ENCODE measurements at places on chromosomes 3 and 15.

DNA sequence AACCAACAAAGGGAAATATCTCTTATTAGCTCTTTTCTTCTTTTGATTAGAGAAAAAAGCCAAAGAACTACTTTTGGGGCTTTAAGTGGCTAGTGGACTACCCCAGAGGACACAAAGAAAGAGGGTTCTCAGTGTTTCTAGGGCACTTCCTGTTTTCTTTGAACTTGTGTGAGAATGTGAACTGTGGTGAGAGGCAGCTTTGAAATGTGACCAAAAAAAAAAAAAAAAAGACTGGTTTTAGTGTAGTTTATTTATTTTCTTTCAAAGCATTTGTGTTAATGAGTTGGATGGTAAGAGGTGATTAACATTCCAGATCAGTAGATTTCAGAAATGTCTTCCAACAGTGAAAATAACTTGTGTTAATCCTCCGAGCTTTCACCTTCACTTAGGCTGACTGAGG, 32.4 kb downstream of the SELENOT start:
- DNase-seq, result no peak

DNA sequence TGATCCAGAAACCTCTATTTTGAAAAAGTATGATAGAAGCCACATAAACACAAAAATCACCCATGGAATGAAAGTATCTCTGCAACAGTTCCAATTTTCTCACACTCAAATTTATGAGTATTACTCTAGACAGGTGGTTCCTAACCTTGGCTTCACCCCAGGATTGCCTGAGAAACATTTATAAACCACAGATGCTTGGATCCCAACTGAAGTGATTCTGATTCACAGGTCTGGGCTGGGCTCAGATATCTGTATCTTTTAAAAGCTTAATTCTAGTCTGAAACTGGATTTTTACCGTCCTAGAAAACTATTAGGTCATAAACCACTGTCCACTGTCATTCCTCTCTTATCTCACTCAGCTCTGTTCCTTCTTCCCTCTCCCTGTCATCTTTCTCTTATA, 7.4 kb upstream of the SST start:
- no peak for DNase-seq

- DNase-seq, result no peak
Measured at GRCh38 chr3:71168880-71169411, 414.6 kb downstream of the FOXP1 start.

DNA sequence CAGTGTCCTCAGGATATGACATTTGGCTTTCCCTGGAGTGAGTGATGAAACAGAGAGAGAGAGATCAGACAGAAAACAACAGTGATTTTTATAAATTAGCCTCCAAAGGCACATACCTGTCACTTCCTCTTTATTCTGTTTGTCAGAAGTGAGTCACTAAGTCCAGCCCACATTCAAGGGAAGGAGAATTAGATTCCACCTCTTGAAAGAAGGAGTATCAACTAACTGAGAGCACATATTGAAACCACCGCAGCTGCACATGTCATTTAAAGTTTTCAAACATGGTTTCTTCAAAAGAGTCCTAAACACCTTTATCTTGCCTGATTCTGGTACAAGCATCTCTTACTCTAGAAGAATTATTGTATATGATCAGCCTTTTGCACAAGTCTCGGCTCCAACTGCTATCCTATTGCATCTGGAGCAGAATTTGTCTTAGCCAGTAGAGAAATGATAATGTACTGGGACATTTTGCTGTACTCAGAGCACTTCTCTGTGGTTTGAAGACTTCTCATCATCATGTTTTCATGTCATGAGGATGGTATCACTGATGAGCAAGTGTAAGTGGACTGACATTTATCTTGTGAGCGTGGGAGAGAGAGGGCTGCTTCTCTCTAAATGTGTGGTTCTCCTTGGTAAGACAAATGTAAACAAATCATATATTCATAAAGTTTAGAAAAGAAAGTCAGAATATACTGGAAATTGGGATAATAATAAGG, 338.9 kb upstream of the CFAP20DC start:
- no peak for DNase-seq

GRCh38 chr3:101120039-101120438, 126.8 kb upstream of the ABI3BP start:
- no peak for DNase-seq

DNA sequence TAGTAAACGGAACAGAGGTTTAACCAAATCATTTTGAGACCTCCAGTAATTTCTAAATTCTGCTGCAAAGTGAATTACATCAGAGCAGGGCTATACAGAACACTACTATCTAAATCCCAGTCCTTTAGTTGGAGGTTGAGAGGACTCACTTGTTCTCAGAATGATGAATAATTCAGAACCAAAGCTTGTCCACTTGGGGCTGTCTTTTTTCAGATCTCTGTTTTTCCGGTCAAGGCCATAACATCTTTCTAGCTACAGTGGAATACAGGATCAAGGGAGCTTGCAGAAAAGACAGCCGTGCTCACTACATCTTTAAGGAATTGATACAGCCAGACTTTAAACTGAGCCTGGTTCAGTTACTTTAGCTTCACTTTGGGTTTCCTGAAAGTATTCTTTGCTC, 194.5 kb downstream of the EFHB start:
- DNase-seq, result no peak

DNA sequence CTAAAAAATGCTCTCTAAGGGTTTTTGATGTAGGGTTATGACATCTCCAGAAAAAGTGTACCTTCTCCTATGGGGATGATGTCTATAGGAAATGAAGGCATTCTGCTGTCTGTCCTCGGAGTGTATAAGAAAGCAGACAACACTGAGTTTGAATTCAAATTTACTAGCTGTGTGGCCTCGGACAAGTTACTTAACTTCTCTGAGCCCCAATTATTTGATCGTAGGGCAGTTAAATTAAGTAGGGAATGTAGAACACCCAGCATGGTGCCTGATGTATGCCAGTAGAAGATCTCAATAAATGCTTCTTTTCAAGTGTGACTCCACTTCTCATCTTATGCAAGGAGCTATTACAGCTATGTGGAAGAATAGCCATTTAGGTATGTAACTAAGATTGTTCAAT, 184.6 kb downstream of the CPNE4 start:
- DNase-seq, result no peak

DNA sequence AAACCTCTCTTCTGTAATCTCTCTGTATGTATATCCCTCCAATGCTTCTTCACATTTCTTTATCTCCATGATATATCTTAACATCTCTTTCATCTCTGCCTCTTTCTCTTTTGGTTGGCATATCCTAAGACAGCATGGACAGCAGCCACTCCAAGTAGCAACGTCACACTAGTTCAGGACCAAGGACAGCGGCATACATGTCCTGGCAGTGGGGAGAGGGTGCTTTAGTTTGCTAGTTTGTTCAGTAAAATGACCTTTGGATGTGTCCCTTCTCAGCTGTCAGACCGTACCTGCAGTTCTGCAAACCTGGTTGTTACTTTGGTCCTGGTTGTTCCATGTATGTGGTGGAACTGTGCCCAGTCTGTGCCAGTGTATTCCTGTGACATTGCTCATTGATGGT, 225.6 kb upstream of the ROPN1 start:
- no peak for DNase-seq

- DNase-seq, result no peak
Measured at GRCh38 chr3:143236226-143236964, 116.8 kb downstream of the CHST2 start.

DNA sequence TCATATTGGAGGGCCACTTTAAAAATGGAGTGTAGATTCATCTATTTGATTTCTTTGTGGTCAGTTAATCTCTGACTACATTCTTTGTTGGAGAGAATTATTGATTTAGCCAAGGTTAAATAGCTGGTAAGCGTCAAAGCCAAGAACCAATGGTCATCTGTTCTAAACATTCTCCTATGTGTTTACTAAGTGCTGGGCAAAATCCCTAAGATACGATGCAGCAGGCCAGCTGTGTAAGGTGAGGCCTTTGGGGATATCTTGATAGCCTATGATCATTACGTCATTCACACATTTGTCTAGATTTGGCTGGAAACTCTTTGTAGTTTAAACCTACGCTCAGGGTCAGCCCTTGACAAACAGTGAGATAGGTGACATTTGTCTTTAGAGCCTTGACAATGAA, 236.2 kb downstream of the NR1D2 start:
- no peak for DNase-seq
